ENCODE measurements at places on chromosomes 3 and 15.

DNA sequence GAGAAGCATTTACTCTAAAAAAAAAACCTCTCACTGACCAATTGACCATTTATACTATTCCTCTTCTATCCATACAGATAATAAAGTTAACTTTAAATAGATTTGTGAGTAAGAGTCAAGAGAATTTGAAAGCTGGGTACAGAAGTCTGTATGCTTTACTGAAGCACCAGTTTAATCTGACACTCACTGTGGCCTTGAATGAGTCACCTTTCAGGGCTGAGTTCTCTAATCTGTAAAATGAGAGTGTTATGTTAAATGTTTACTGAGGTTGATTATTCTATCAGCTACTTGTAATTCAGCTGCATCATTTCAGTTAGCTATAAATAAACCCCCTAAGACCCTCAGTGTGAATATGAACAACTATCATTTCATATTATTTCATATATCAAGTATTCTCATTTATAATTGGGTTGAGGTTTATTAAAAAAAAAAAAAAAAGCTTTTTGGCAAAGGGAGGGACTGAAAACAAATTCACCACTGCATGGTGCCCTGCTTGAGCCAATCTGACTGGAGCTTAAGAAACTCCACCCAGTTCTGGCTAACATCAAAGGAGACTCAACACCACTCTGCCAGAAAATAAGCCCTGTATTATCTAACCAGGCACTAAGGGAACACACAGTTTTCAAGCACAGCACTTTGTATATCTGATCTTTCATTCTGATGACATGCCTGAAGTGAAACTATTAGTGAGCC is 2.8 kb downstream of the MAP4 start:
- no peak for DNase-seq

DNA sequence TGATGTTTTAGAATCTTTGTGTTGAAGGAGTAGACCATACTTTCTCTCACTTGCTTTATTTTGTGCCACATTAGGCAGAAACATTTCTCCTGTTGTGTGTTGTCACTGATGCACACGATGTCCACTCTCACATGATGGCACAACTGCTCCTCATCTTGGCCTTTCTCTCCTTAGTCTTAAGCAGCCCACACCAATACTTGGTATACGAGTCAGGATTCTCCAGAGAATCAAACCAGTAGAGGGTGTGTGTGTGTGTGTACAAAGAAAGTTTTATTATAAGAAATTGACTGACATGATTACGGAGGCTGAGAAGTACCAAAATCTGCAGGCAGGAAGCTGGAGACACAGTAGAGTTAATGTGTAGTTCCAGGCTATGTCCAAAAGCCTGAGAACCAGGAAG is 187.1 kb downstream of the ALCAM start:
- DNase-seq: no peak

DNA sequence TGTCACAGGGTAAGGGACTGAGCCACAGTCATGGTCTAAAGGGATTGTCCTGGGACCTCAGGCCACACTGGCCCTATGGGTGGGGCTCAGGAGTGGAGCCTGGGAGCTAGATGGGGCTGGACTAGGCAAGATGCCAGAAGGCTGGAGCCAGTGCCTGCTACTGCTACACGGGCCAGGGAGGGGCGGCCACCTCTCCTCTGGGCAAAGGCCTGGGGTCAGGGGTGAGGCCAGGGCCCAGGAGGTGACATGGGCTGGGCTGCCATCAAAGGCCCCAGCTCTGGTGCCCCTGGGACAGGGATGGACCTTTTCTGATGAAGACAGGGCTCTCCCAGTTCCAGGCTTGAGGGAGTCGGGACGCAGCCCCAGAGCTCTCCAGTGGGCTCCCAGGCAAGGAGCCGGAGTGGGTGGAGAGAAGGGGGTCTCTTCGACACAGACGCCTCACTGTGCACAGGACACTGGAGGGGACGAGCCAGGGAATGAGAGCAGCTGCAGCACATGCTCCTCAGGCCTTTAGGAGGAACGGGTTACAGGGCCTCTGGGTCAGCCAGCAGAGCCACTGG is 62.1 kb upstream of the IQSEC1 start:
- DNase-seq: no peak

DNA sequence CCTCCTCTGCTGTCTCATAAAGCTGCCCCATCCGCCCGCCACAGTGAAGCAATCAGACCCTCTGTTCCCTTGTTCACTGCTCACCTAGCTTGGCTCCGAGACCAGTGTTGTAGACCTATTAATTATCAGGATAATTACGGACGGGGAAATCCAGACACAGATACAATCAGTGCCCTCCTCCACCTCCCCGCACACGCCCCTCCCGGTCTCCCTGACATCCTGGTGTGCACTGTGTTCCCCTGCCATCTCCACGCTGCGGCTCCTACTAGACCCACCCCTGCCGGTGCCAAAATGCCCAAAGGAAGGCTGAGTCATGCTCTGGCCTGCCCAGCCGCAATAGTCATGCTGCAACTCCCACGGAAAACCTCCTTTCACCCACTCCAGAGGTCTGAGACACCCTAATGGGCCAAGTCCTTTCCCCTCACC is 277.3 kb upstream of the TLE3 start:
- DNase-seq: no peak

GRCh38 chr3:105339946-105340345 is 26.8 kb upstream of the ALCAM start:
- no peak for DNase-seq

- no peak for DNase-seq
Observed at GRCh38 chr3:110711851-110712516, 359.6 kb upstream of the NECTIN3 start.

- no peak for DNase-seq
Observed at GRCh38 chr15:47470983-47471382, 246.3 kb upstream of the SEMA6D start.

DNA sequence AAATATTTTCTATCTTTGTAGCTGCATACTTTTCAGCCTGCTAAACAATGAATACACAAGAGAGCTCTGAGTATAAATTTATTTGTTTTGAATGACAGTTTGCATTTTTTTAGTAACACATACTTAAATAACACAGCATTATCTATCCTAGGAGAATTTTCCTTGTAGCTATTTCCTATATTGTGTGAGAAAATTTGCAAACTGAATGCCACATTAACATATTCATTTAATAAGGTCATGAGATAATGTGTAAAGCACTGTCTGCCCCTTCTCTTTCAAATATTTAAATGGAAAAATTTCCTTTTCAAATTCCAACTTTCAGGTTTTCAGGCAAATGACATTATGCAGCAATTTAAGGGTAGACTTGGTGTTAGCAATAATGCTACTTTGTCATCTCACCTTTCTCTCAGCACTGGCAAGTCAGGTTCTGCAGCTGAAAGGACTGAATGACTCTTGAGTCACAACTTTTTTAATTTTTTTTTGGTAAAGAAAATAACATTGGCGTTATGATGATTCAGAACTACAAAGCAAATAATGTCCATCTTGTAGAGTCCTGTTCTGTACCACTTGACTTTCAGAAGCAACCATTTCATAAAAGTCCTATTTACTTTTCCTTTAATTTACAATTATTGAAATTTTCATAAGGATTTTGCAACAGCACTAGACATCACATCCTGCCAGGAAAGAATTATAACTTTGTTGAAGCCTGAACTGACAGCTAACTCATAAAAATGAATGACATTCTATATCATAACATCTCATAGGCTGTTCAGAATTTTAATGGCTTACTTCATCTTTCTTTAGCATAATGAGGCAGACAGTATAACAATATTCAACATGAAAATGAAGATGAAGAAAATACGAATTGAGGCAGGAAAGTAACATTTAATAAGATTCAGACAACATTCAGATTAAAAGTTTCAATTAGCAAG is 681.6 kb upstream of the SEMA6D start:
- no peak for DNase-seq

DNA sequence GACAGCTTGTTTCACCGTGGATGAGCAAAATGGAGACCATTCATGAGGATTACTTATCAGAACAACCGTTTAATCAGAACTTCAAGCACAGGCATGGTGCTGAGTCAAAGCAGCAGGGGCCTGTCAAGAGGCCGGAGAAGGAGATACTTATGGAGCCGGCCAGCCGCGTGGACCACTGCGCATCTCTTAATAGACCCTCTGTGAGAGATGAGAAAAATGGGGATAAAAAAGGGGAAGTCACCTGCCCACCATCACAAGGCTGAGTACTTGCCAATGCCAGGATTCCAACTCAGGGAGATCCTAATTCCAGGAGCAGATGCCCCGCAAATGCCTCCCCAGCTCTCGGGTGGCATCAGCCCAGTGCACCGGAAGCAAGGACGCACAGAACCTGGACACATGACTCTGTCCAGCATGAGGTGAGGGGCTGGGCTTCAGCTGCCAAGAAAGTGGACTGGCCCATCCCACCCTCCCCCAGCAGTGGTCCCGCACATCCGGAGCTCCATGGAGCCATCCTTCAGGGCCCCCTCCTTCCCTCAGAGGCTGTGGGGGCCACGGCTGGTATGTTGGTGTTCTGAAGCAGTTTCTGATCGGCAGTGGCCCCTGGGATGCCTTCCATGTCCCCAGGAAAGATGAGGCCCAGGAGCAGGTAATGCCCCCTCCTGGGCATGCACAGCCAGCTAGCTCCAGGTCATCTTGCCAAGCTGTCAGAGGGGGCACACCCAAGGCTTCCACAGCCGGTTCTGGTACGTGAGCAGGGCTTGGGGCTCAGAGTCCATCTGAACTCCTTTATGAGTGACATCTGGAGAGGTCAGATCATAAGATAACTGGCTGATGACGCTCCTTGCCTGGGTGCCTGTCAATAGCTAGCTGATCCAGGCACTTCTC is 143.8 kb downstream of the ATP10A start:
- no peak for DNase-seq

DNA sequence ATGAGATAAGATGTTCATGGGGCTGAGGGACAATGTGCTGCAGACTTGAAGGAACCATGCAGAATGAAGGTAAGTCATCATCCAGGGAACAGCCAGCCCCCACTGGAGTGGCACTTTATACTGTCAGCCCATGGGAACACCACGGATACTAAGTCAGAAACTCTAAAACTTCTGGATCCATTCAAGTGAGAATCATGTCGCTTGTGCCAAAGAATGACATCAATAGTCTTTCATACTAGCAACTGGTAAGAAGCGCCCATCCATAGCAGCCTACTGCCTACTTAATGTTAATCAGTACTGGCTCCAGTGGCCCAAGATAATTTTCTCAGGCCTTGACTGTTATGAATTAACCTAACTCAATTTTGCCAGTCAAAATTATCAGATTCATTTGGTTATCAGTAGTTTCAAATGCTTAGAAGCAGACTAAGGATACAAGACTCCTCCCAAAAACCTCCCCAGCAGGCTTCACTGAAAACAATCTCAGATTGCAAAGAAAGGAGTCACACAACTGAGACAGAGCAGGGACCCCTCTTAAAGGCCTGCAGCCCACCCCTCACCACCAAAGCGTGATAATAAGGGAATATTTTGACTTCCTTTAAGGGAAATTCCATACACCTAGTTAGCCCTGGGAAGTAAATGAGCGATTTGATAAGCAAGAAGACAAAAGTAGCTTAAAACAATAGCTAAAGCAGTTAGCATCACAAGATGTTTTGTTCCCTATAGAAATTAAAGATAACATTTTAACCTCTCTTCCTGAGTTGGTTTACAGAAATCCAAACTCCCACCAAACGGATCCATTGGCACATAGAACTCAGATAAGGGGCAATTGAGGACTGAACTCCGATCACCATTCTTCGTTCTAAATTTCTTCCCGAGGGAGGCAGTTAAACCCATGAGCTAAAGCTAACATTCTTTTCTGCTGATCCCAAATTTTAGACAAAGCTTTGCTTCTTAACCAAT is 98.8 kb downstream of the TGFBR2 start:
- DNase-seq: no peak

DNA sequence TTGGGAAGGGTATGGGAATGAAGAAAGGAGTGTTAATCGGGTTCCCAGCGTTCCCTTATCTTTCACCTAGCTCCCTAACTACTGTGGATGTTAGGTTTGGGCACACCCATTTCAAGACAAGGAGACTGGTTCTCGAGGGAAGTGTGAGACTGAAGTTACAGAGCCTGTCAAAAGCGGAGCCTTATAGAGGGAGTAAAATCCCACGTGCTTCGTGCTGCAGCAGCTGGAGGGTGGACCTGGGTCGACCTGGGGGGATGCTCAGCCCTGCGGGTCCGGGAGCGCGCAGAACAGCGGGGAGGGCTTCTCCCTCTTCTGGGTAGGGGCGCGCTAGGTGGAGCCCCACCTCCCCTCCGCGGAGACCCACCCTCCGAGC is 314 bp upstream of the TMED3 start:
- no peak for DNase-seq

- no peak for DNase-seq
Observed at GRCh38 chr15:80944818-80945217, 44.8 kb downstream of the MESD start.
